ENCODE measurements at places on chromosomes 12 and 14. TPM values are rescaled to one million over a fixed set of nuclear protein-coding genes. Genes with fewer than 3 reads are reported as not detected.

The FOXM1 gene
- total RNA-seq: 3.5 TPM

The PFKM gene
- total RNA-seq: 85.8 TPM

The PMEL gene
- 0.65 TPM for total RNA-seq

The ZNF385A gene
- total RNA-seq: 1.8 TPM

The MAX gene
- 46.4 TPM for total RNA-seq

The MUCL1 gene
- total RNA-seq: not detected

The TMCC3 gene
- total RNA-seq: 0.53 TPM

The ZFYVE21 gene
- 72.9 TPM for total RNA-seq

The TSPAN19 gene
- total RNA-seq: not detected

The HOXC12 gene
- not detected for total RNA-seq

The KRT6B gene
- 0.33 TPM for total RNA-seq

The GPR162 gene
- total RNA-seq: 6.6 TPM

The ANKRD52 gene
- 30.0 TPM for total RNA-seq

The COX8C gene
- not detected for total RNA-seq

The ASIC1 gene
- 3.5 TPM for total RNA-seq

The MDGA2 gene
- not detected for total RNA-seq

The KRT6C gene
- total RNA-seq: not detected

The RAP1B gene
- total RNA-seq: 263 TPM

The TEX22 gene
- total RNA-seq: 0.17 TPM

The PRKD1 gene
- 40.5 TPM for total RNA-seq

The CERS5 gene
- 77.0 TPM for total RNA-seq

The ITGB7 gene
- 0.40 TPM for total RNA-seq

The GPRC5A gene
- total RNA-seq: 56.1 TPM
